ENCODE measurements at places on chromosomes 7 and 10. TPM values are rescaled to one million over a fixed set of nuclear protein-coding genes. Genes with fewer than 3 reads are reported as not detected.
A peak's percentile ranks its signal among the peaks of the same experiment; 100 is the strongest.

GRCh38 chr7:70539617-70540016 is 592.3 kb upstream of the GALNT17 start:
- H3K27ac ChIP-seq: no peak overlapping the region
- no peak for DNase-seq
- H3K36me3 ChIP-seq: no peaks in the 10 kb centered on the region
- no peak overlapping the region for H3K4me3 ChIP-seq

GRCh38 chr10:114653926-114654325 is 4.1 kb downstream of the ABLIM1 start:
- no peak overlapping the region for H3K27ac ChIP-seq
- DNase-seq: no peak

GRCh38 chr7:20085086-20085485 is 132.1 kb downstream of the MACC1 start:
- H3K27me3 ChIP-seq: no peaks in the 10 kb centered on the region
- no peak overlapping the region for H3K4me3 ChIP-seq
- no peak overlapping the region for H3K27ac ChIP-seq
- no peak for DNase-seq

GRCh38 chr7:5420067-5420880 is 3.4 kb downstream of the TNRC18 start:
- DNase-seq: no peak
- H3K27me3 ChIP-seq: no peaks in the 10 kb centered on the region
- H3K36me3 ChIP-seq: no peaks in the 10 kb centered on the region

GRCh38 chr10:72847681-72848080 is 45.9 kb upstream of the OIT3 start:
- no peaks in the 10 kb centered on the region for H3K4me1 ChIP-seq
- H3K27ac ChIP-seq: no peak overlapping the region
- no peaks in the 10 kb centered on the region for H3K36me3 ChIP-seq
- no peaks in the 10 kb centered on the region for H3K27me3 ChIP-seq
- DNase-seq: no peak

DNA sequence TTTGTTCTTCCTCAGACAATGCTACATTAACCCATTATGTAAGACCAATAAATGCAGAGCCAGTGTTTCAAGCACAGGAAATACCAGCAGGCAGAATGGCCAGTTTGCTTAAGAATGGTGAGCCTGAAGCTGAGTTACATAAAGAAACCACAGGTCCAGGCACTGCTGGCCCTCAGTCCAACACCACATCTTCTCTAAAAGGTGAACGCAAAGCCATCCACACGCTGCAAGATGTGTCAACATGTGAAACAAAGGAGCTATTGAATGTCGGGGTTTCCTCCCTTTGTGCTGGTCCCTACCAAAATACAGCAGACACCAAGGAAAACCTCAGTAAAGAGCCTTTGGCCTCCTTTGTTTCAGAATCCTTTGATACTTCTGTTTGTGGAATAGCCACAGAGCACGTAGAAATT is 63.8 kb downstream of the TASOR2 start:
- H3K36me3 ChIP-seq: peaks cover 51% of the 10 kb centered on the region
- no peak overlapping the region for H3K27ac ChIP-seq
- H3K27me3 ChIP-seq: no peaks in the 10 kb centered on the region
- H3K4me3 ChIP-seq: no peak overlapping the region

- H3K4me1 ChIP-seq: peaks cover 16% of the 10 kb centered on the region
- peak overlapping the region; percentile 55 for H3K27ac ChIP-seq
- H3K4me3 ChIP-seq: peak overlapping the region; percentile 46
- DNase-seq: peak; percentile 76
Observed at GRCh38 chr10:48604039-48604990, 558 bp downstream of the ARHGAP22 start.

DNA sequence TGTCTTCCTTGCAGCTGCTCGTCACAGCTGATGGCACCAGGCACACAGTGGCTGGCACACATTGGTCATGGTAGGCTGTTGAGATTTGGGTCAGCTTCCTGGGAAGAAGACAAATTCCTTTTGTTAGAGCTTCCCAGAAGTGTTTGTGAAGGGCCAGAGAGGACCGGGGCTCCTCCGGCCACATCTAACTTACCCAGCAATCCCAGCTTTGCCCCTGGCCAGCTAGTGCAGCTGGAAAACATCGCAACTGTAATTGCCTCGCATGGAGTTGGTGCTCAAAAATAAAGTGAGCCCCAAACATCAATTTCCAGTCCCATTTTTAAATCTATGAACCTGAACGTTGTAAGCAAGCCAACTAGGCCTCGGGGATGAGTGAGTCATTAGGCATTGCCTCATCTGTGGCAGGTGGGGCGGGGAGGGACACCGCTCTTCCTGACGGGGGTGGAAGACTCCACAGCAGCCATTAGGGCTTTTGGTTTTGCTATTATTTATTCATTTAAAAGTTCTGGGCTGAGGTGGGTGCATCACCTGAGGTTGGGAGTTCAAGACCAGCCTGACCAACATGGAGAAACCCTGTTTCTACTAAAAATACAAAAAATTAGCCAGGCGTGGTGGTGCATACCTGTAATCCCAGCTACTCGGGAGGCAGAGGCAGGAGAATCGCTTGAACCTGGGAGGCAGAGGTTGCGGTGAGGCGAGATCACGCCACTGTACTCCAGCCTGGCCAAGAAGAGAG is 12.4 kb downstream of the CPA5 start:
- no peaks in the 10 kb centered on the region for H3K27me3 ChIP-seq
- no peaks in the 10 kb centered on the region for H3K4me1 ChIP-seq
- no peaks in the 10 kb centered on the region for H3K36me3 ChIP-seq
- DNase-seq: peak; percentile 72
- peak overlapping the region; percentile 50 for H3K27ac ChIP-seq

PNLIPRP1 gene
- total RNA-seq: not detected

PNLIP gene
- not detected for total RNA-seq

WNT2 gene
- 6.5 TPM for total RNA-seq

NUTM2E gene
- not detected for total RNA-seq

GPR22 gene
- total RNA-seq: 21.7 TPM

Measured in right atrium auricular region (tissue), 2 donors.